Esophagus squamous epithelium (tissue), 5 donors: ENCODE measurements at places on chromosomes 11 and 22.

DNA sequence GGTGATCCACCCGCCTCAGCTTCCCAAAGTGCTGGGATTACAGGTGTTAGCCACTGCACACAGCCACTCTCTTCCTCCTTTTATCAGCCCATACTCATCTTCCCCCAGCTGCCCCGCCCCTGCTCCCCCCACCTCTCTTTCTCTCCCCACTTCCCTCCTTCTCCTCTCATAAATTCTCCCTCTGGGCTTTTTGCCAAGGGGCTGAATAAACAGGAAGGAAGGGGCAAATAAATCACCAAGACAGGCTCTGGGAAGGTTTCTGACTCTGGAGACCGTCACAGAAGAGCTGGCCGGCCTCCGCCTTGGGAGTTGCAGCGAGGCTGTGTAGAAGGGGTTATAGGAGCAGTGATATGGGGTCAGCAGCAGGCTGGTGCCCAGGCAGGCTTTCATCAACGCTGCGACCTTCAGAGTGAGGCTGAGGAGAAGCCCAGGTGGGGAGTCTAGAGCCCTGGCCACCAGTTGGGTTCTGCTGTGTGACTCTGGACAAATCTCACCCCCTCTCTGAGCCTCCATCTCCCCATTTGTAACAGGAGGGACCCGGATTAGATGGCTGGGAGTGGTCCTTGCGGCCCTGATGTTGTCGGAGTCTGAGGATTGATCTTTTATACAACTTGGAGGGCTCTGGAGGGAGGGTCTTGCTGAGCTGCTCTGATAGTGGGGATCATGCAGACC lies 62.6 kb upstream of the RASD2 start:
- DNase-seq: no peak

- no peak for DNase-seq
These were observed 82.6 kb downstream of the MN1 start for GRCh38 chr22:27719036-27719347.

- no peak for DNase-seq
These were observed 17.7 kb downstream of the JAML start for GRCh38 chr11:118207079-118207478.

DNA sequence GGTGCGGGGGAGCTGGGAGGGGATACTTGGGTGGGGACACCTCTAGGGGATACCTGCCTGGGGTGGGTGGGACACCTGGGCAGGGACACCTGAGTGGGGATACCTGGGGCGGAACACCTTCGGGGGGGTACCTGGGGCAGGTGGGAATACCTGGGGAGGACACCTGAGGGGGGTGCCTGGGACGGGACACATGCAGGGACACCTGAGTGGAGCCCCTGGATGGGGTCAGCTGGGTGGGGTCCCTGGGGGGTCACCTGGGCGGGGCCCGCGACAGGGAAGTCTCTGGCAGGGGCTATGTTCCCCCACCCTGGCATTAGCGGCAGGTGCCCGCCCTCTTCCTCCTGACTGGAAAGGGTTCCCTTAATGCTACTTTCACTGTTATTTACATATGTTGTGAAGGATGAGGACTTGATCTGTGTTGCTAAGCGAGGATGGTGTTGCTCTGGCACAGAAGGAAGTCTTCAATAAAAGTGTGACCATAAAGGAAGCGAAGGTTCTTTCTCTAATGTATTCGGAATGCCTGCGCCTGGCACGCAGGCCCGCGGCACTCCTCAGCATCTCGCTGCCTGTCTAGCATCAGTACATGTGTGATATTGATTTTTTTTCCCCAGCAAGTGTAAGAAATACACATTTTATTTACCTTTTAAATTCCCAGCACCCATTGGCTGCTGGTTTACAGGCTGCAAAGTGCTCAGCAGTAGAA lies 801.7 kb downstream of the BRD1 start:
- DNase-seq: no peak

- no peak for DNase-seq
These were observed 9.4 kb downstream of the IGSF9B start for GRCh38 chr11:133947321-133947756.
